ENCODE measurements at places on chromosomes 13 and 19.

DNA sequence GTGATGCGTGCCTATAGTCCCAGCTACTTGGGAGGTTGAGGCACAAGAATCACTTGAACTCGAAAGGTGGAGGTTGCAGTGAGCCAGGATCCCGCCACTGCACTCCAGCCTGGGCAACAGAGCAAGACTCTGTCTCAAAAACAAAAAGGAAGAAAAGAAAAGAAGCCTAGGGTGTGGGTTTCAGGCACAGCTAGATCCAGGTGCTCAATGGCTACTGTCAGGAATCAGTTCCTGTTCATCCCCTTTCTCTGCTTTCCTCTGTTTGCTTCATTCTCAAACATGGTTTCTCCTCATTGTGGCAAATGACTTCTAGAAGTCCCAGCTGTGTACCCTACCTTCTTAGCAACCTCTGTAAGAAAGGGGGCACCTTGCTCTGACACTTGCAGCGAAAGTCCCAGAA is 5.9 kb downstream of the CBLC start:
- DNase-seq: no peak

GRCh38 chr19:2922987-2923386 is 21.8 kb downstream of the ZNF77 start:
- DNase-seq: no peak

DNA sequence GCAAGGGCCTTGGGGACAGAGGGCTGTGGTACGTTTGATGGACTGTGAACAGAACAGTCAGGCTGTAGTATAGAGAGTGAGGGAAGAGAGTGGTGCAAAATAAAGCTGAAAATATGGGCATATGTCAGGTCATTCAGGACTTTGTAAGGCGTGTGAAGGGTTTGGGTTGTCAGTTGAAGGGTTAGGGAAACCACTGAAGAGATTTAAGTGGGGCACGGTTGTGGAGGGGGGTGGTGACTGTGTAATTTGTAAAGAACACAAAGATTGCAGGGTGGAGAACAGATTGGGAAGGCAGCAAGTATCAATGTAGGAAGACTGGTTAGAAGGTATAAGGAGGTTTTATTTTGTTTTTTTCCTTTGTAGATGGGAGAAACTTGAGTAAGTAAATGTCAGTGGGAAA is 349.8 kb downstream of the DLEU7 start:
- no peak for DNase-seq

GRCh38 chr13:59358014-59358413 is 805.7 kb downstream of the DIAPH3 start:
- no peak for DNase-seq

DNA sequence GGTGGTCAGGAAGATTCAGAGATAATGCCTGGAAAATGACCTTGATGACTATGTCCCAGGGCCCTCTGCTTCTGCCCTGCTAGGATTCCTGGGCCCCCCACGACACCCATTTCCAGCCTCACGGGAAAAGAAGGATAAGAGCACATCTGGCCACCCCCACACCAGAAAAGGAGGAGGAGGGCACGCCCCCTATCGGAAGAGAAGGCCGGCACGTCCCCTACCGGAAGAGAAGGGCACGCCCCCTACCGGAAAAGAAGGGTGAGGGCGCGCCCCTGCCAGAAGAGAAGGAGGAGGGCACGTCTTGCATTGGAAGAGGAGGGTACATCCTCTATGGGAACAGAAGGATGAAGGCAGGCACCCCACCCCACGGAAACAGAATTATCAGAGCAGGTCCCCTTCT is 84.3 kb downstream of the IER2 start:
- no peak for DNase-seq

GRCh38 chr13:37598597-37598996 is at the start of gene POSTN:
POSTN (minus strand) TSS chr13:37598768; CDS start chr13:37598726, 42 bp downstream.
- DNase-seq: no peak

DNA sequence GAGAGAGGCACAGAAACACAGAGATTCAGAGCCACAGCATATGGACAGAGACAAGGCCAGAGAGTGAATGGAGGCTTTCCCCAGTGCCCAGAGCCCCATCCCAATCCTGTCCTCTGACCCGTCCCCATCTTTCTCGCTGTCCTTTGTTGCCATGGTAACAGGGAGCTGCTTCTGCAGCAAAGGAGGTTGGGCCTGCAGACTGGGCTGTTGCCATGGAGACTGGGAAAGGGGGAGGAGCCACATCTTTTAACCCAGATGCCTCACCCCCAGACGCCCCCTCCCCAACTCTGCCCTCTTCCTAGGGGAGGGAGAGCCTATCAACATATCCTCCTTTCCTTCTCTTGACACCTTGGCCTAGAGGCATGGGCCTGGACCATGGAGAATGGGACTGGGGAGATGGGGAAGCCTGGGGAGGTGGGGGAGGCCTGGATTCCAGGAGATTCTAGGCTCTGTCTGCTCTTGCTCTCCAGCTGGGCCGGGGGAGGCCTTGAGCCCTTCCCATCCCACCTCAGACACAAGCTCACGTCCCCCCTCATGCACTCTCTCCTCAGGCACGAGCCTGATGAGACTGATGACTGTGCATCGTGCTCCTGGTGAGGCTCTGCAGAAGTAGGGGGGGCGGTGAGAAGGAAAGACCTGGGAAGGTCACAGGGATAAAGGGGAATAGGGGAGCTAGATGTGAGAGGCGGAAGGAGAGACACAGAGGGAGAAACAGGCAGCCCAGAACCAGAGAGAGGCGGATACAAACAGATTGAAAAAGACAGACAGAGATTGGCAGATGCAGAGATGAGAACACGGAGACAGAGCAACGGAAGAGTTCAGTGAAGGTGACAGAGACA is 2.1 kb upstream of the ATP1A3 start:
- peak; percentile 63 for DNase-seq

DNA sequence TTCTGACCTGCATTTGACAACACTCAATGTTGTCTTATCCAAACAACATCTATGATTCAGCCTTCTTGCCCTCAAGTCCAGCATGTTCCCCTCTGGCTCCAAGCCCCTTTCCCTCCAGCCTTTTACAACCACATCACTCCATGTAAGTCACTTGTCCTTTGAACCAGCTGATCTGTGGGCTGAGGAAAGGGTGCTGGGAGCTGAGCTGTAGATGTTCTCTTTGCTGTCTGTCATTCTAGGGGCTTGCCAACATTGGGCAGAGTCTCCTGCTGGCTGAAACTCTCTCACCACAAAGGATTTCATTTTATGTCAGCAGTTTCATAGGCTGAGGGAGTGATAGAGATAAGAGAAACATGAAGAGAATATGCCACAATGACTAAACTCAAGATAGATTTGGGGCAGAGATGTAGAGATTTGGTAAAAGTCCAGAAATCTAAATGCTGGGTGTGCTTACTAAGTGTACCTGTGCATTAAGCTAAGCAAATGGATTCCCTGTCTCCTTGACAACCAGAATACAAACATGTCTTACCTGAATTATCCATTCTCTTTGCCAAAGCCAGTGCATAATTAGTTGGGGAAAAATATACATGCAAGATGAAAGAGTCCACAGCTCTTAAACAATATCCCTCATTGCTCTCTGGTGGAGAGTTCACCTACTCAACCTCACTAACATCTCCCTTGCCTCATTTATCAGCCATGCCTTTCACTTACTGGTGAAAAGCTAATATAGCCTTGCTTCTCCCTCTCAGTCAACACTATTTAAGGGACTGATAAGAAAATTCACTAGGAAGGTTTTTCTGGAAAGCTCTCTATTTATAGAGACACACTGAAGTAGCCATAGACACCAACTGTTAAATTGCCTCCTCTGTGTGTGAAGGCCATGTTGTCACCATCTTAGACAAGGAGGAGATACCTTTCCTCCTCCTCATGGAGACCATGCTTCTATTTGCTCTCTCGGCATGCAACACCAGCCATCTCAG is 175.5 kb upstream of the SERP2 start:
- DNase-seq: no peak

DNA sequence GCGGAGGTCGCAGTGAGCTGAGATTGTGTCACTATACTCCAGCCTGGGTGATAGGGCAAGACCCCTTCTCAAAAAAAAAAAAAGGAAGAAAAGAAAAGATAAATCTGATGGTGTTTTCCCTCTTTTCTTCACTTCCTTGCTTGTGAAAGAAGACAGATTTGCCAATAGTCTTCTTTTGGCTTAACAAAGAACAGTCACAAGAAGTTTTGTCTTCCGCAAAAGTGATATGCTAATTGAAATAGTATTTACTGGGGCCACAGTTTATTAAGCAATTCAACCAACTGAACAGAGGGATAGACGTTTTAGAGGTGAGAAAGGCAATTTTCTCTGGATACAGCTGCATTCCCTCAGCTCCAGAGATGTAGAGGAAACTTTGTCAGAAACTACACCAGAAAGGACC is 22.9 kb upstream of the PLAUR start:
- no peak for DNase-seq

DNA sequence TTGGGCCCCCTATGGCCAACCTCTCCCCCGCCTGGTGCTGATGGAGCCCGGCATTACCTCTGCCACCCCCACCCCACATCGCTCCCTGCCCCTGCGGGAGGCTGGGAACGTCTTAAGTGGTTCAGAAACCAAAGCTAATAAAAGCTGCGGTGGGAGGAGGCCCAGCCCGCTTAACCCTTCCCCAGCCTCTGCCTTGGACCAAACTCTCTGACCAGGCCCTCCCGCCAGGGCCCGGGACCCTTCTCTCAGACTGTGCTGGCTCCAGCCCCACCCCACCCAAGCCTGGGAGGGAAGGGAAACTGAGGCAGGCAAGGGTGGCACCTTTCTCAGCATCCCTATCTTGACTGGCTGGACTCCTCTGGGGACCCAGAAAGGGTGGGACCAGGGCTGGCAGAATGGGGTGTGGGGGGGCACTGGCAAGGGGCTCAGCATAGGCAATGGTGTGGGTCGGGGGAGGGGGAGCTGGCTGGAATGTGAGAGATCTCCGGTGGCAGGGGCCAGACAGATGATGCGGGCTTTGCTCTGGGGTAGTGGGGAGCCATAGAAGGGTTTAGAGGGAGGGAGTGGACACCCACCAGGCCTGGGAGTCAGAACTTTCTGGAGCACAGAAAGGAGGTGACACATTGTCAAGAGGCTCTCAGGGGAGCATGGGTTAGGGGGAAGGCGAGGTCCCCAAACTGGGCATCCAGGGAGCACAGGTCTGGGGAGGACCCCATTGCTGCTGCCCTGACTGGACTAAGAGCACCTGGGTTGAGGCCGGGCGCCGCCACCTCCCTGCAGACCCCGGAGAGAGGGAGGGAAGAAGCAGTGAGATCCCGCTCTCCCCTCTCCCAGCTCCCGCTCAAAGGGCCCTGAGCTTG is 21.9 kb downstream of the SMIM24 start:
- DNase-seq: no peak

- DNase-seq: no peak
These were observed at the start of gene SHD for GRCh38 chr19:4278419-4279266. SHD (plus strand) TSS chr19:4279266; CDS start chr19:4280064, 798 bp downstream.

DNA sequence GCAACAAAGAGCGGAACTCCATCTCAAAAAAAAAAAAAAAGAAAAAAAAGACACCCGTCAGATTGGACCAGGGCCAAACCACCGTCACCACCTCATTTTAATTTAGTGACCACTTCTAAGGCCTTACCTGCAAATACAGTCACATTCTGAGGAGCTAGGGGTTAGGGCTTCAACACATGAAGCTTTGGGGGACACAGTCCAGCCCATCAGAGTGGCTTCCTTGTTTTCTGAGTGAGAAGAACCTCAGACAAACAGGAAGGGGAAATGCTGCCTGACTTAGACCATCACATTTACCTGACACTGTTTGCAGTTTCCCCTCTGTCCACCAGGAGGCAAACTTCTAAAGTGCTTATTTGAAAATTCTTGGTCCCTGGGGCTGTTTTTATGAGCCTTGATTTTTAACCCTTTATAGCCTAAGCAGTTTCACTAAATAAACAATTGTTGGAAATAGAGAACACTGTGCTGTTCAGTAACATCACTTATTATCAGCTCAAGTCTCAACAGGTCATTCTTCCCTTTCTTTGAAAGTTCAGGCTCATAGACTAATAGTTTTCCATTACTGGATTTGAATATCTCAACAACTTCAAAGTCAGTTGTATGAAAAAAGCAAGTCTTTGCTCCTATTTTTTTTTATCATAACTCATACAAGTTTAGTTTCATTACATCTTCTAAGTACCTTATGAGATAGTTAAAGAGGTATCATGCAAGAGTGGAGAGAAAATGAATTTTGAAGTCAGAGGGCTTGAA is 74.9 kb upstream of the WASF3 start:
- peak; percentile 53 for DNase-seq

DNA sequence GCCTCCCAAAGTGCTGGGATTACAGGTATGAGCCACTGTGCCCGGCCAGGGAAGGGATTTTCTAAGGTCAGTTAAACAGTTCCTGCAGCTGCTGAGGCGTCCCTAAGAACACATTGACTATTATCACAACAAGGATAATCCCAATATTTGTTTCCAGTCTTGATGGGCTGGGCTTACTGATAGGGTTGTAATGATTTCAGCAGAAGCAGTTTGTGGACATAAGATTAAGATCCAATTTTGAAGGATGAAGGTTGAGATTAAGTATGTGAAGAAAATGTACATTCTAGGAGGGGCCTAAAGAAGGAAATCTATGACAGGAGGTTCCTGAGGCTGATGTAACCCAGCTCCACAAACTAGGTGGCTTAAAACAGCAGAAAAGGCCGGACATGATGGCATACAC is 10.7 kb upstream of the CCDC124 start:
- DNase-seq: no peak

DNA sequence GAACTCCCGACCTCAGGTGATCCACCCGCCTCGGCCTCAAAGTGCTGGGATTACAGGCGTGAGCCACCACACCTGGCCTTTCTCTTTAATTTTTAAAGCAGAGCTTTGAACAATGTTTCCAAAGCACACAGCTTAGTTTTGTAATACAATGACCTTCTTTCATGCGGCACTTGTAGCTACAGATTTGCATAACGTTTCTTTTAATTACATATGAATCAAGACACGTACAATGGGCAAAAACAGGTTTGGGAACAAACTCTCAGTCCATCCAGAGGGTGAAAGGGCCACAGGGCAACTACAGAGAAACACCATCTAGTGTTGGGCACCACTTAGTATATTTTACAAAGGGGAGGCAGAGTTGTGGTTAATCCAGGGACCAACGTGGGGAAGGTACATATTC is 19.0 kb upstream of the S1PR4 start:
- DNase-seq: no peak

DNA sequence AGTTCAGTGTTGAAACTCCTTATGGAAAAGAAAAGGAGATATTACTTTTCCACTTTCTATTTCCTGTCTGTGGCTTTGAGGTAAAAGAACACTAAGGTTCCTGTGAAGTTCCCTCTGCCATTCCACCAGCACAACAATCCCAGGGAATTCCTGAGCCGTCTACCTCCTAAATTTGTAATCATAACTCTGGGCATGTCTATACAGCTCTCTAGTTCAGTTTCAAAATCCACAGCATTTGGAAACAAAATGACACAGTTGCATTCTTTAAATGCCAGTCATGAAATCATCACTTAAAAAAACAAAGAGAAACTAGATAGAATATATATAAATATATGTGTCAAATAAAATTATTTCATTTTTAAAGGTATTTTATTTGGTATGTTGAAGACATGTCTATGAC is 9.0 kb upstream of the THSD1 start:
- no peak for DNase-seq

DNA sequence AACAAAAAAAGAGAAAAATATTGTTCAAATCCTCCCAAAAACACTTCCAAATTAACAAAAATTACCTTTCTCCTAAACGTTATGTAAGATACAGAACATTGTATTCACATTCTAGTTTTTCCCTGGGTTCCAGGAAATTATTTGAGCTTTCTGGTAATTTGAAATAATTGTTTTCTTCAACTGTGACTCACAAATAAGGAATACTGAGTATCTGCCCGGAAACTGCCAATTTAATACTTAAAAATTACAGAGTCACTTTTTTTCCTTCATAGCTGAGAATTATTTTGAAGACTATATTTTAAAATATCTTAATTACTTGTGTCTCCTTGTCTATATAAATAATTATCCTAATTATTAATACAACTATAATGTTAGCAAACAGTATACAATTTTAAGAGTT is 709.0 kb upstream of the ARGLU1 start:
- DNase-seq: no peak

Measured in 8988T (cell line).